Activated CD4-positive, alpha-beta T cell treated with anti-CD3 and anti-CD28 coated beads, Interleukin-2, amount 10 ng/mL, durations not matched to agents 7 days and 5 days (primary cell): ENCODE measurements at places on chromosomes 4 and X. TPM values are rescaled to one million over a fixed set of nuclear protein-coding genes. Genes with fewer than 3 reads are reported as not detected.

DNA sequence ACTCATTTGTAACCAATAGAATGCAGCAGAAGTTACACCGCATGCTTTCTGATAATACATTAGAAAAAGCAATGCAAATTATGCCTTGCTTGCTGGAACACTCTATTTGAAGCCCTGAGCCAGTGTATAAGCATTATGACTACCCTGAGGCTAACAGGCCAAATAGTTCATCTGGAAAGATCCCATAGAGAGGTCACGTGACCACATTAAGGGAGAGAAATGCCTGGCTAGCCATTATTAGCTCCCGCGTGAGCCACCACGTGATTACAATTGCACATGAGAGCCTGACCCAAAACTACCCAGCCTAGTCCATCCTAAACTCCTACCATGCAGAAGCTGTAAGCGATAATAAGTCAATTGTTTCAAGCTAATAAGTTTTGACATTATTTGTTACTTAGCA is 472.9 kb upstream of the GALNTL6 start:
- DNase-seq: no peak

GRCh38 chr4:46937493-46937892 is 28.4 kb upstream of the COX7B2 start:
- no peak for DNase-seq

- no peak for DNase-seq
These were observed 43.9 kb upstream of the SFRP2 start for GRCh38 chr4:153832720-153833287.

DNA sequence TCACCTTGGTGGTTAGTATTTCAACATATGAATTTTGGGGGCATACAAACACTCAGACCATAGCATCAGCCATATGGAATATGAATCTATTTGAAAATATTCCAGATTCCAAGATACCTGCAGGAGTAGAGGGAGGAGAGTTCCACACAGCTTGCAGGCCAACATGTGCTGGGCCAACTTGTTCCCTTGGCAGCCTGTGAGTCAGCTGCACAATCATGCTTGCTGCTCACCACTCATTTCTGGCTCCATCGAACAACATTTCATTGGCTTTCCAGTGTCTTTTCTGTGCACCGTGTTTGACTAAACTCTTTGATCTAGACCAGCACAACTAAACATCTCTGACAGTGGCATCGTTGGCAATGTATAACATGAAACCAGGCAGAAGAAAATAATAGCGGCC is 282.5 kb upstream of the RASGEF1B start:
- no peak for DNase-seq

GRCh38 chrX:101986586-101986985 is 54.8 kb upstream of the ZMAT1 start:
- no peak for DNase-seq

- DNase-seq: no peak
These were observed 69.5 kb downstream of the PDE5A start for GRCh38 chr4:119559044-119559647.

DNA sequence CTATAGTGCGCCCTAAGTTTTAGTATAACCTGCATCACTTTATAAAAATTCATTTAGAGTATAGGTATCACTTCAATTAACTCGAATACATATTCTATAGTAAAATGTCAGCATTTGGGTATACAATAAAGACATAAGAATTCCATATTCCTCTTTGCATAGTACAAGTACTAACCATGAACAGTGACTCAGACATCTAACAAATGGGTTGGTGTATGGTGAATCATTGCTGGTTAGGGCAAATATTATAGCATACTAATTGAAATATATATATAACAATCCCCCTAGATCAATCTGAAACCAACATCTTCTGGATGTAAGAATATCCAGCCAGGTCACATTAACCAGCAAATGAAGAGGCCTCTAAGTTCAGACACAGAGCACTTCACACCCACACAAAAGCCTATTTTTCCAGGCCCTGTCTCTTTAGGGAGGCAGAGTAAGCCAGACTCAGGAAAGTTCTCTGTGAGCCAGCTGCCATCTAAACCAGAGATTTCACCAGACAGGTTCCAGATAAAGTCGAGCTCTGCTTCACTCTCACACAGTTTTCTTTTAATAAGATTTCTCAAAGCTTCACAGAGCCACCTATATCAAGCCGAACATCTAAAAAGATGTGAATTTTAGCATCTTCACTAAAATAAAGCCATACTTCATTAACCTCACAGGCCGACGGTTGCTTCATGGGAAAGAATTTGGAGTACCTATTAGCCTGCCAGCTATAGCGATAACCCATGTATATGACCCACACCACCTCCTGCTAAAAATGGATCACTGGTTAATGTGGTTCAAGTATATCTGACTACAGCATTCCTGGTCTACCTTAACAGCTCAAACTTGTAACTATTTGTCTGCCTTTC is 200.0 kb upstream of the FTHL17 start:
- DNase-seq: no peak

DNA sequence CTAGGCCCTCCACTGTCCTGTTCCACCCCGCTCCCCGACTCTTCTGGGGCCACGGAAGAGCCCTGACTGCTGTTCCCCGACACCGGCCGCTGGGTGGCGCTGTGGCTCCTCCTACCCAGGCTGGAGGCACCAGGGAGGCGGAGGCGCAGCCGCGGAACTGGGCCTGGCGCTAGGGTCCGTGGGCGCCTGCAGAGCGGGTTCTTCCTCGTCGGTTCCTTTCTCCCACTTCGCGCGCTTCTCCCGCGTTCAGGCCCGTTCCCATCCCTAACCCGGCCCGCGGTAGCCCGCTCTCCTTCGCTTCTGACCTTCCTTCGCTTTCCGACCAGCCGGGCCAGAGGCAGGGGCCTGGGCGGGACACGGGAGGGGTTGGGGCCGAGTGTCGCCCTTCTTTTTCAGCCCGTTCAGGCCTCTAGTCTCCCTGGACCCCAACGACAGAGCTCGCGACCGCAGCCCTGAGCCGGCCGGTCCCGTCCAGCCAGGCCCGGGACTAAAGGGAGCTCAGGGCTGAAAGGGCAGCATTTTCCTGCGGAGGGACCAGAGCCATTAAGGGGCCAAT is 34.3 kb downstream of the NALF2 start:
- peak; percentile 66 for DNase-seq

DNA sequence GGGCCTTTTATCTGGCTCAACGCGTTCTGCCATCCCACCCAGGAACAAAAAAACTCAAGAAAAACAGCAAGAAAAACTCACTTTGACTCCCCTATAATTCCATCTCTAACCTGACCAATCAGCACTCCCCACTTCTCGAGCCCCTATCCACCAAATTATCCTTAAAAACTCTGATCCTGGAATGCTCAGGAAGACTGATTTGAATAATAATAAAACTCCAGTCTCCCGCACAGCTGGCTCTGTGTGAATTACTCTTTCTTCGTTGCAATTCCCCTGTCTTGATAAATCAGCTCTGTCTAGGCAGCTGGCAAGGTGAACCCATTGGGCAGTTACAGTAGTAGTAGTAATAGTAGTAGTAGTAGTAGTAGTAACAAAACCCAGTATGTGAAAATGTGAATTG is 165.7 kb upstream of the CASK start:
- DNase-seq: no peak

- DNase-seq: no peak
These were observed 89.8 kb downstream of the PHKA2 start for GRCh38 chrX:18894156-18894555.

The TEC gene
- 1.1 TPM for total RNA-seq

The SPANXB1 gene
- not detected for total RNA-seq

The BEX5 gene
- 2.2 TPM for total RNA-seq

The ENPP6 gene
- 0.47 TPM for total RNA-seq

The PLP1 gene
- total RNA-seq: not detected
